H7 (cell line): ENCODE measurements at places on chromosomes 7 and 10. TPM values are rescaled to one million over a fixed set of nuclear protein-coding genes. Genes with fewer than 3 reads are reported as not detected.

The TRIL gene
- total RNA-seq: 1.5 and 2.2 TPM in 2 replicates

The AFAP1L2 gene
- total RNA-seq: 2.0 and 2.1 TPM in 2 replicates

The PRSS37 gene
- total RNA-seq: not detected in 2 replicates

The EGR2 gene
- 0.14 and 0.96 TPM in 2 replicates for total RNA-seq

The UPK3B gene
- 0.07 TPM in 1 of 2 replicates, not detected in the other for total RNA-seq

The ZNF92 gene
- 17.7 and 34.1 TPM in 2 replicates for total RNA-seq
